Right ventricle myocardium superior (tissue), 1 donor: ENCODE measurements at places on chromosomes 11 and 22.
A peak's percentile ranks its signal among the peaks of the same experiment; 100 is the strongest.

GRCh38 chr11:86360775-86361395 is 13.8 kb upstream of the CCDC81 start:
- no peak for DNase-seq

GRCh38 chr11:132094598-132094997 is 724.2 kb downstream of the NTM start:
- no peak for DNase-seq

DNA sequence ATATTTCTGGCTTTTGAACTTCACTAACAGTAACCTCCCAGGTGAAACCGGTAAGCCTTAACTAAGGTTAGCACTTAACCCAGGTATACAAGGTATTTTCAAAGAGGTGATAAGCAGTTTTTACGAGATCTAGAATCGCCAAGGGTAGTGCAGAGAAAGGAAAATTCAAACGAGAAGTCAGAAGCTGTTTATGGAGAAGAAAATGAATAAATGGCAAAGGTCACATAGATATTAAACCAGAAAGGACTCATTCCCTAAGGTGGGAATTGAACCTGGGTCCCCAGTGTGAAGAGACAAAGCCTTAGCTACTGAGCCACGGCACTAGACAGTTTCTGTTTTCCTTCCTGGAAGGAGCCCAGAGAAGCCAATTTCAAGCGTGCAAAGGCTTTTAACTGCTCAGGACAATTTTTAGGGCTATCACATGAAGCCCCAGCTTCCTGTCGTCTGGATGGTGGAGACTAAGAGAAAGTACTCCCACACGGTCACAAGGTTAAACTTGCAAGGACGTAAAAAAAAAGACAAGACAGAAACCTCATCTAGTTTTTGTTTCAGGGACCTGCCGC is 5.7 kb upstream of the C1QTNF6 start:
- no peak for DNase-seq

- DNase-seq = no peak
These were observed 192.3 kb upstream of the CADM1 start for GRCh38 chr11:115696563-115696962.

GRCh38 chr11:94838027-94838731 is 70.0 kb downstream of the AMOTL1 start:
- DNase-seq = no peak

GRCh38 chr11:70672991-70673653 is 274.8 kb downstream of the CTTN start:
- DNase-seq = no peak

DNA sequence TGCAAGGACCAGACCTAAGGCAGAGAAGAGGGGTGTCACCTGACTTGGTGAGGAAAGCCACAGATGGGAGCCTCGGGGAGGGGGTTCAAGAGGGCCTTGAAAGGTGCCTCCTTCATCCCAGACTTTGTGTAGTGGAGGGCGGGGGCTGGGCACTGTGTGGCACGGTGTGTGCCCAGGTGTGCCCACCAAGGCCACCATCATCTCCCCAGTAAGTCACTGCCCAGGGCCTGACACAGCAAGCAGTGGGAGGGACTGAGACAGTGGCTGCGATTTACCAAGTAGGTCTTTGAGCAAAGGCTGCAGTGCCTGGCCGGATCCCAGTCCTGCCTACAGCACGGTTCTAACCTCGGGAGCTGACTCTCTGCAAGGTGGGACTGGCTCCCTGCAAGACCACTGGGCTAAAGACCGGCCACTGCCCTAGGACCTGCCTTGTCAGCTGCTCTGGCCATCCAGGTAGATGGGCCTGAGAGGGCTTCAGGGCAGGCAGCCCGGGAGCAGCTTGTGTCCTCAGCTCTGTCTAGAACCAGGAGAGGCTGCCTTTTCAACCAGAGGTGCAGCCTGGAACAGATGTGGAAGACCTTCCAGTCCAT is 1.4 kb downstream of the OSM start:
- no peak for DNase-seq

DNA sequence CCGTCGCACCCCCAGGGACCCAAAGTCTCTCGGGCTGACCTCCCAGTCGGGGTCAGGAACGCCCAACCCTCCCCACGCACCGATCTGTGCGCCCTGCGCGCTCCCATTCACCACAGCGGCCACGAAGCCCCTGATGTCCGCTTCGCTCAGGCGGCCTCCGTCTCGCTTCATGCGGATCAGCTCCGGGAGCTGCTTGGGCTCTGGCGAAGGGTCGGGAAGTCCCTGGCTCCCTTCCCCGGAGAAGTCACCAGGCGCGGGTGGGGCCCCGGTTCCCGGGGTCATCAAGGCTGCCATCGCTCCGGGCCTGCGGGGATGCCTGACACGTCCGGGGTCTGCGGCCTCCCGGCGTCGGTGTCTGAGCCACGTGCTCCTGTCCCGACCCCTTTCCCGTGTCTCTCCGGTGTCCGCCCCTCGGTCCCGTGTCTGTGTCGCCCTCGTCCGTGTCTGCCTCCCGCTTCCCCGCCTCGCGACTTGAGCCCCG is 356 bp downstream of the TYMP start:
- DNase-seq = no peak

DNA sequence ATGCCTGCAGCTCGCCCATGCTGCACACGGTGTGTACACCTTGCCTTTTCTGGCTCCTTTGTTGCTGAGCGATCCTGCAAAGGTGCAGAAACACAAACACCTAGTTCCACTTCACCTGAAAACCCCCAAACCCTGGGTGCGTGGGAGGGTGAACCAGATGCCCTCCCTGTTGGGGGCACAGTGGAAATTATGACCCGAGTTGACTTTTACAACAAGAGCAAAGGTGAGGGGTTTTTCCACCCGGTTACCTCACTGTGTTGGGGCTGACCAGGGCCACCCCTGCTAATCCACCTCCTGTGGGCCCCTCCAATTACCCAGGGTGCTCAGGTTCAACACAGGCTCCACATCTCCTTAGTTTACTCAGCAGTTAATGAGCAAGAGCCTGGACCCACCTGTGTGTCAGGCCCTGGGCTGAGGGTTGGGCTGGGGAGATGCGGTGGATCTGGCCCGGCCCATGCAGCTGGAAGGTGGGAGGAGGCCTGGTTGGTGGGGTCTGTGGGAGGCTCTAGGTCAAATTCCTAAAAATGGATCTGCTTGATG is 42.1 kb downstream of the LRRC32 start:
- DNase-seq = no peak

DNA sequence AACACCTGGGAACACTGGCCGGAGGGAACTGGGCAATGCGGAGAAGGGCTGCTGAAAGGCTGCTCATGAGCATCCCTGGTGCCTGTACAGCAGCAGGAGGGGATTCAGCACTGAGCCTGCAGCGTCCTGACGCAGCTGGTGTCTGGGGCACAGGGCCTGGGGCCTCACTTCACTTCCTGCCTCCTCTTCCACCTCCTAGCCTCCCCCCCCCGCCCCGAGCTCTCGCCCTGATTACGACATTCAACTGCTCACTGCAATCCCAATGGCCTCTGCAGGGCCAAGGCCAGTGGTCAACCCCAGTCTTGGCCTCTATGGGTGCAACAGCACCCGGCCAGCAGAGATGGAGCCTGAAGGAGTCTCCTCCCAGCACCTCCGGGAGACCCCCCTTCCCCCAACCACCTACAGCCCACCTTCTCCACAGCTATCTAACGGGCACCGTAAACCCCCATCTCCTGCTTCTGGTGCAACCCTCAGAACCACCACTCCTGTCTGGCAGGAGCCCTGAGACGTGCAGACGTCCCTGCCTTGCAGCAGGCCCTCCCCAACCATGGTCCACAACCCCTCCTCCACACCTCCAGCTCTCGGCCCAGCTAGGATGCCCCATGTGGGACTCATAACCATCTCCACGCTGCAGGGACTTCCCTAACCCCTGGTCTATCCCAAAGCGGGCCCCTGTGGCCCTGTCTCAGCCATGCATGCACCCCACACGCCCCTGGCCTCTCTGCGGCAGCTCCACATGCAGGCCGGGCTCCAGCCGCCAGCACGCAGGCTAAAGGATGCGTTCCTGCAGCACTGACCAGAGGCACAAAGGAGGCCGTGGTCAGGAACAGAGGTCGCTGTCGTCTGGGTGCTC is 38.2 kb downstream of the BRD1 start:
- peak; percentile 72 for DNase-seq

DNA sequence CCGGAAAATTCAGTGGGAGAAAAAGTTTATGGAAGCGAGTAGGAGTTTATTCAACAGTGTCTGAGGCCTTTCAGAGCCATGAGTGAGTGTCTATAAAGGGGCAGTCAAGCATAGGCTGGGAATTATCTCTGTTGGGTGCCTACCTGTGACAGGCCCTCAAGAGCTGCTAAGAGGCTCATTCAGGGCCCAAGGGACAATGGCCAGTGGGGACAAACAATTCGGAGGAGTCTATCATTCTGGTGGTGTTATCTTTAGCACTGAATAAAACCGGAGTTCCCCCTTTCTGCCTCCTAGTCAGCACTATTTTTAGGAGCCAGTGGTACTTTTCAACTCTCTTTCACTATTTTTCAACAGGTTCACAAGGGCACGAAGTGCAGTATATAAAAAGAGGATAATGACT is 89.5 kb upstream of the HTATIP2 start:
- no peak for DNase-seq

DNA sequence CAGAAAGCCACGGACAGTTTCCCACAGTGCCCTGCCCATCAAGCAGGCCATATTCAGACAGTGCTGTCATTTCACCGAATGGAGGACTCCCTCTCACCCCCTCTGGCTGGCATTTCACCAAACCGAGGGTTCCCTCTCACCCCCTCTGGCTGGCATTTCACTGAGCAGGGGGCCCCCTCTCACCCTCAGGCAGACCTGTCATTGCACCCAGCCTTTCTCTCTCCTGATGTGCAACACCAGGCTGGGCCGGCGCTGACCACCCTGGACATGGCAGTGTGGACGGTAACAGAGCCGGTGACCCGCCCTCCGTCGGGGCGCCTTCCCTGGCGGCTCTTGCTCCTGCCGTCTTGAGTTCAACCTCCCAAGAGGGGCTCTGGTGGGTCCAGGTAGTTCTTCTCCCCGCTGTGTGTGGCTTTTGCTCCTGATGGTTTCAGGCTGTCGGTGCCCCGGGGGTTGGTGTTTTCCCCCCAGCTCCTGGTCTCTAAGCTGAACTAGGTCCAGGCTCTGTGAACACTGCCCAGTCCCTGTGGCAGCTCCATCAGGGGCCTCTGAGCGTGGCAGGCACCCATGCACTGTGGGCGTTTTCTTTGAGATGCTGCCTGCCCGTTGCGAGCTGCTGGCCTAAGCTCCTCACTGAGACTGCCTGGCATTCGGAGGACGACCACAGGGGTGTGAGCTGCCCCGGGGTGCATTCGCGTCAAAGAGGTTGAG is 46.9 kb downstream of the SMIM38 start:
- DNase-seq = no peak

DNA sequence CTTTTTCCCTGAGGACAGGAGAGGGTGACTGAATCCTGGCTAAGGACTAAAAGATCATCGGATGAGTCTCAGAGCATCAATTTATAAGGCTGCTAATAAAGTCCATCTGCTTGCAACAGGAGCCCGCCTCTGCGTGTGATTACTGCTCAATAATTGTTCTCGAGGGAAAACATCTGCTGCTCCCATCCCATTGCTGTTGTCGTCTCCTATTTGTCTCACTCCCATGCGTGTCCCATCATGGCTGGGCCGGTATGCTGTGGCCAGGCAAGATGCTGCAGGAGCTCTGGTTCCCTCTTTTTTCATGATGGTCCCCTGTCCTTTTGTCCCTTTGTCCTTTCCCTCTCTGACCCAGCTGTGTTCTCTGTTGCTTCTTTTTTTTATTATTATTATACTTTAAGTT is 121.2 kb downstream of the SPATA19 start:
- DNase-seq = no peak

DNA sequence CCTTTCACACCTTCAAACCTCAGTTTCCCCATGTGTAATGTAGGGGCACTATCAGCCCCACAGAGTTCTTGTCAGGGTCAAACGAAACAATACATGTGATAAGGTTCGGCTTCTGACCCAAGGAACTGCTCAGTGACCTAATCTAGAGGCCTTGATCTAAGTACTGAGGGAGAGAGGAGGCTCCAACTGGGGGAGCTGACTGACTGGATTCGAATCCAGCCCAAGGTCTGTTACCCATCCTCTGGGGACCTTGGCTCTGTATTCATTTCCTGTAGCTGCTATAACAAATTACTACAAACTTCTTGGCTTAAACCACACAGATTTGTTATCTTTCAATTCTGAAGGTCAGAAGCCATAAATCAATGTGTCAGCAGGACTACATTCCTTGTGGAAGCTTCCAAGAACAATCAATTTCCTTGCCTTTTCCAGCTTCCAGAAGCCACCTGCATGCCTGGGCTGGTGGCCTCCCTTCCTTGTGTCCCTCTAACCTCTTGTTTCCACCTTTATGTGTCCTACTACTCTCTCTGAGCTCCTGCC is 10.7 kb upstream of the ANAPC15 start:
- no peak for DNase-seq

DNA sequence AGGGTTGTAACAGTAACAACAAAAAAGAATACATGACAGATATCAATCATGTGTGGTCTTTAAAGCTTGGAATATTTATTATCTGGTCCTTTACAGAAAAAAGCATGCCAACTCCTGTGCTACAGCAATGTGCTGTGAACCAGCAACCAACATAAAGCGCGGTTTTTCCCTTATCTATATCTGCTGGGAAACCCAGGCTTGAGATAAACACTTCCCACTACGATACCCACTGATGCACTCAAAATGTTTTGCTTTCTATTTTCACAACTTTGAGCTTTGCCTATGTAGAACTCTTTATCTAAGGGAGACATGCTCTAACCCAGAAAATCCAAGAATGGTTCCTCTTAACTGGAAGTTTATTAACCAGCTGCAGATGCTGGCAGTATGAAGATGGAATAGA is 19.0 kb downstream of the ZBED5 start:
- DNase-seq = no peak

- DNase-seq = no peak
These were observed 434.7 kb downstream of the BRD1 start for GRCh38 chr22:49392841-49393510.

- DNase-seq = no peak
These were observed 23.2 kb upstream of the BIRC3 start for GRCh38 chr11:102293873-102294601.

- DNase-seq = no peak
These were observed 1087.5 kb downstream of the BRD1 start for GRCh38 chr22:48740086-48740730.

DNA sequence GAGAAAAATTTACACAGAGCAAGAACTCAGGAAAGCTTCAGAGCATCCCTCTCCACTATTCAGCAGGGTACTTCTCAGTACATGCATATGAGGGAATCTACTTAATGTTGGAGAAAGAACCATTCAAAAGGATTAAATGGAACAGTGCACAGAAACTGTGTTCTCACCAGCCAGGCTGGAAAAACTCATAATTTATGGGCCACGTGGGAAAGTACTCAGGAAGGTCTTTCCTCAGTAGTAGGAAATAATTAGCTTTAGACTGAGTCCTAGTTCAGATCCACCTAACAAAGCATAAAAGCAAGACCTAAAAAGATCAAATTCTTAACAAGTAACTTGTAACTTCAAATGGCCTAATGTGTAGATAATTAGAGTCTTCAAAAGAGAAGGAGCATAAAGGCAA is 134.0 kb downstream of the FAM76B start:
- no peak for DNase-seq

DNA sequence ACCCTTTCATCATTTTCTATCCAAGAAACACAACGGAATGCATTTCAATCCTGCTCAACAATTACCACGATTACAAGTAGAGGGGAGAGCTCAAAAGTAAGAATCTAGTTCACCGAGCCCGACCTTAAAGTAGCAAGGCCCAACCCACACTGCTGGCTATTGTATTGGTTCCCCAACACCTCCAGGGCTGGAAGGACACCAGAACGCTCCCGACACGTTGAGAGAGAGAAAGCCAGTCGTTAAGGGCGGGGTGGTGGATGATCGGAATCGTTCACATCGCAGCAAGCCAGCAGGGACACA is 690 bp downstream of the CKAP5 start:
- DNase-seq = no peak

GRCh38 chr11:63858628-63859550 is 20.0 kb downstream of the MARK2 start:
- DNase-seq = peak; percentile 61
